Fibroblast of the aortic adventitia (primary cell): ENCODE measurements at places on chromosomes 7 and 10. TPM values are rescaled to one million over a fixed set of nuclear protein-coding genes. Genes with fewer than 3 reads are reported as not detected.

- no peak for DNase-seq
Observed at GRCh38 chr10:94846204-94846603, 83.7 kb downstream of the CYP2C19 start.

DNA sequence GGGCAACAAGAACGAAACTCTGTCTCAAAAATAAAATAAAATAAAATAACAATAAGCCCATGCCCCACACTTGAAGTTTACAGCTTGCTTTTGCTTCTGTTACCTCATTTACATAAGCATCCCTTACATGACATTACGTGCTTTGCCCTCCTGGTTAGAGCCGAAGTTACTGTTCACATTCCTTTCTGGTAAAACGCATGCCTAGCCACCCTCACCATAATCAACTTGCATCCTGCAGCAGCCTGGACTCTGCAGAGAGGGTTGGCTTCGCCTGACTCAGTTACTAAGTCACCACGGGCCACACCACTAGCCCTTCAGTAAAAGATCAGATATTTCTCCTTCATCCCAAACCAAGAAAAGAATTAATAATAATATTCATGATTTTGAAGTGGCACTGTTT lies 736.0 kb upstream of the AUTS2 start:
- DNase-seq, result no peak

GRCh38 chr10:69614130-69614529 lies 15.9 kb upstream of the FAM241B start:
- DNase-seq, result no peak

GRCh38 chr7:80679921-80680907 lies 41.8 kb downstream of the CD36 start:
- no peak for DNase-seq

- peak; percentile 7 for DNase-seq
Observed at GRCh38 chr7:148783801-148784527, 85.3 kb downstream of the CUL1 start.

DNA sequence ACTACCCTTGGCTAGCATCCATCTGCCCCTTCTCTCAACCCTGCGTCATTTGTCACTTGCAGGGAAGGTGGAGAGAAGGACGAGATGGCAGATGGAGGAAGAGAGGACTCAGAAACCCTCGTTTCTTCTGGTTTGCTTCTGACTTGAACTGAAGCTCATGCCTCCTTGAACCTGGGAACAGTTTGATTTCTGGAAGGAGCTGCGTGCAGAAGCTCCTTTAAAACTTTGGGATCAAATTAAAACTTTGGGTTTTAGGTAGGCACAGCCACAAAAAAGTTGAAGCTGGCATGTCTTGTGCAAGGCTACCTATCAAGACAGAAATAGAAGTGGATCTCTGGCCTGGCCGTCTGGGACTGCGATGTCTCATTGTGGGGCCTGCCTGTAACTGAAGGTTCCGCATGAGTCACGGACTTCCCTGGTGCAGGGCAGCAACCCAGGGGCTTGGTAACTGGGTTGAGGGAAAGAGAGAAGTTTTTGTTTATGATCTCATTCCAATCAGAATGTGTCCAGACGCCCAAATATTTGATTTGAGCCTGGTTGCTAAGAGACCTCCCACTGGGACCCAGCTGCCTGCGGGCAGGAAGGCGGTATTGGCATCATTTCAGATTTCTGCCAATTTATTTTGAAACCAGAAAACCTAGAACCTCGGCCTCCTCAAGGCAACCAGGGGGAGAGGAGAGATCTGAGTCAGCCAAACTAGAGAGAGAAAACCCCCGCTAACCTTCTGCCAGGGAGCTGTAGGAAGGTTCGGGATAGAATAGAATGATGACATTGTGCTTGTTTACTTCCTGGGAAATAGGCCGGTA lies 15.8 kb upstream of the CAMK1D start:
- peak; percentile 93 for DNase-seq

DNA sequence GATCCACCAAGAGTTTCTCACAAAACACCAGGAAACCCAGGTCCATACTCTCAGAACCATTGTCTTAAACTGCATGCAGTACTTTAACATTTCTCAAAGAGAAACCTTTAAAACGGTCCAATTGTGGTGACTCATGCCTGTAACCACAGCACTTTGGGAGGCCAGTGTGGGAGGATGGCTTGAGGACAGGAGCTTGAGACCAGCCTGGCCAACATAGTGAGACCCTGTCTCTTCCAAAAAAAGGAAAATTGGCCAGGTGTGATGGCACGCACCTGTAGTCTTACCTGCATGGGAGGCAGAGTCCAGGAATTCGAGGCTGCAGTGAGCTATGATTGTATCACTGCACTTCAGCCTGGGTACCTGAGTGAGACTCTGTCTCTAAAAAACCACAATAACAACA lies 97.5 kb upstream of the OIT3 start:
- peak; percentile 56 for DNase-seq

- DNase-seq, result peak; percentile 7
Observed at GRCh38 chr7:21903020-21903786, 42.5 kb downstream of the CDCA7L start.

The GUSB gene
- 22.3 and 25.9 TPM in 2 replicates for total RNA-seq

The GPR15LG gene
- total RNA-seq, result not detected in 2 replicates

The FAM241B gene
- total RNA-seq, result not detected in 2 replicates
